Heart right ventricle (tissue), 16 donors: ENCODE measurements at places on chromosomes 4 and X. TPM values are rescaled to one million over a fixed set of nuclear protein-coding genes. Genes with fewer than 3 reads are reported as not detected.

CT83 gene
- not detected for total RNA-seq

DNA sequence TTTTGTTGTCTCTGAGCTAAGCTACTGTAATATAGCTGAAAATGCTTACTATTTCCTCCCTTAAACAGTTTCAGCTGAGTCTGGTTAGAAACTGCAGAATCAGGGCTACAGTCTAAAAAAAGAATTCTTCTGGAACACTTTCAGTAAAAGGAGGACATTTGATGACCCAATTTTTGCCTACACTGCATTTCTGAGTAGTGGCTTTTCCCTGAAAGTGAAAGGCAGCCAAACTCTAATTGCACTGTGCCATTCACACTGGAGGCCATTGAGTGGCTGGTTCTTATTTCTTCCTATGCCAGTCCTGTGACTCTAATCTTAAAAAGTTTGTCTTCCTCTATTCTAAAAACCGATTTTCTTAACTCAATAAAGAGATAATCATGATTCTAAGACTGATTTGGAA, 526.0 kb downstream of the CFAP47 start:
- no peak for DNase-seq

WFS1 gene
- 68.0 TPM for total RNA-seq

- no peak for DNase-seq
These were observed 75.4 kb downstream of the TMEM131L start for GRCh38 chr4:153541456-153542096.

- DNase-seq, result no peak
These were observed 158.0 kb downstream of the ARHGAP24 start for GRCh38 chr4:85632981-85633380.

DNA sequence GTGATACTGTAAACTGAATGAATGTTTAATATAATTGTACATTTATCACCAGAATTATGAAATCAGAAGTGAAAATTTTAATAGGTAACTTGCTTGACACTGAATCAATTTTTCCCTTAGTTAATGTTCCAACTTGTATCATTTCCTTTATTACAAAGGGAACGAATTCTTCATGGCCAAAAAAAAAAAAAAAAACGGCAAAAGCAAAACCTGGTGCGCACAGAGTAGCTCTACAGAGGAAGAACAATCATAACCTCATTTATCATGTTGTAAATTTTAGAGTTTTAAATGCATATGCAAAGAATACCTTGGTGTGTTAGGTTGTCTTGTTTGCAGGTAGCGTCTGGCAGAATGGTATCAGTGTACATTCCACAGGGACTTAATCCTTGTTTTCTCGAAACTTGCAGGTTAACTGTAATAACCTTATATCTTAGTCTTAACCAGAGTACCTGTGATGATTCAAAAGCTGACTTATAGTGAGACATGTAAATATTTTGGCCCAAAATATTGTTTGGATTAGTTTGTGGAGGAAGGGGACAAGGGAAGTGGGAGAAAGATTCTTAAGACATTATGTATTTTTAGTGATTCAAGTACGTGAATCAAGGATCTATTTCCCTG, 70.0 kb downstream of the NPNT start:
- no peak for DNase-seq

GRCh38 chr4:52051213-52051614, at the start of gene SPATA18:
Gene SPATA18, plus strand, starts transcription at chr4:52051304. Its CDS starts 401 bp downstream, at chr4:52051705.
- peak; percentile 11 for DNase-seq

TLR3 gene
- total RNA-seq, result 4.0 TPM

DNA sequence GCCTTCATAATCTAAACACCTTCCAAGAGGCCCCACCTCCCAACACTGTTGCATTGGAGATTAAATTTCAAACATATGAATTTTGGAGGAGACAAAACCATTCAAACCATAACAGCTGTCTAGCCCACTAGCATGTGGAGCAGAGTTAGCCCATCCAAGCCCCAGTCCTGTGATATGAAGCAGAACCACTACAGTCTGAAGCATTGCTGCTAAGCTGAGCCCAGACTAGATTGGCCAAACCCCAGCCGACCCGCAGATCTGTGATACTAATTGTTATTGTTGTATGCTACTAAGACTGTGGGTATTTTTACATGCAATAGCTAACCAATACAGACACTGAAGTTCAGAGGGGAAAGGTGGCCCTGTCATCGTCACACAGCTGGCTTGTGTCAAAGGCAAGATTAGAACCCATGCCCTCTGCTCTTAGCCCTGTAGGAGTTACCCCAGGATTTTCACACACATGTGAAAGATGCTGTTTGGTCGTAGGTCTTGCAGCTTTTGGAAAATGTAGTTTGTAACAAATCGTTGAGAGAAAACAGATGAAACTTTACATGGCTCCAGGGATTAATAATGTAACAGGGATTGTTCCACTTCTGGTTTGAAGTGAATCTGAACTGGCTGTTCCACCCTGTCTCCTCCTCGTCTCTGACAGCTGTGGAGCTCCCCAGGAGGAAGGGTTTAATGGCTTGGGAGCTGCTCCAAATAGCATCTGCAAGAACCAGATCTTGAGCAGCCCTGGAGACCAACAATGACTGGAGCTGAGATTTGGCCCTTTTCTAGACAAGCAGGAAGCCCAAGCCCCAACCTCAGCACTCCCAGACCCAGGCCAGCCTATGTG, 517.5 kb downstream of the MID1IP1 start:
- DNase-seq, result no peak

- DNase-seq, result no peak
These were observed 15.8 kb downstream of the BRCC3 start for GRCh38 chrX:155086961-155087735.

GRCh38 chr4:146023334-146023967, 84.8 kb upstream of the ZNF827 start:
- no peak for DNase-seq

DNA sequence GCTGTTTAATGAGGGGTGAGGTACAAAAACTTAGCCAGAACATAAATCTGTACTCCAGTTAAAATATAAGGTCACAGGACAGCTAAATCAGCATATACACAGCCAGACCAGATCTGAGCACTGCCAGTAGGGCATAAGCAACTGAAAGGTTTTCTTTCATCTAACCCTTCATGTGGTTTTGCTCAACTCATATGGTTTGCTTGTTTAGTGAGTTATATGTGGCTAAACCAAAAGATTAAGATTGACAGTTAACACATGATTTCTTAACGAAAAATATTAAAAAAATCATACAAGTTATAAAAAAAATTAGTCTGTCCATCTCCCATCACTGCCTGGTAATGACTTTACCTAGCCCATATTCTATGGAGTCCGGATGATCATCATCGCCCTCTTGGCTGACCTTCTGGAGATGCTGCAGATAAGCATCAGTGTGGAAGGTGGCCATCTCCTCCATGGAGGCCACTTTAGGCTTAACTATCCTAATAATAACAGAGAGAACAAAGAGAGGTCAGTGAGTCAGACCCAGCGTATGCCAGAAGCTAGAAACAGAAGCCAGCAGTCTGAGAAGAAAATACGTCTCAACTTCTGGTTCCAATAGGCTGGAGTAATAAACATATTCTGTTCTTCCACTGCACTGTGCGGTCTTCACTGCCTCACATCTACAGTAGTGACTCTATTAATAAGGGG, 4.1 kb downstream of the HDAC8 start:
- no peak for DNase-seq

FAM114A1 gene
- 18.0 TPM for total RNA-seq

DGAT2L6 gene
- total RNA-seq, result not detected

SUPT20HL2 gene
- total RNA-seq, result not detected

DNA sequence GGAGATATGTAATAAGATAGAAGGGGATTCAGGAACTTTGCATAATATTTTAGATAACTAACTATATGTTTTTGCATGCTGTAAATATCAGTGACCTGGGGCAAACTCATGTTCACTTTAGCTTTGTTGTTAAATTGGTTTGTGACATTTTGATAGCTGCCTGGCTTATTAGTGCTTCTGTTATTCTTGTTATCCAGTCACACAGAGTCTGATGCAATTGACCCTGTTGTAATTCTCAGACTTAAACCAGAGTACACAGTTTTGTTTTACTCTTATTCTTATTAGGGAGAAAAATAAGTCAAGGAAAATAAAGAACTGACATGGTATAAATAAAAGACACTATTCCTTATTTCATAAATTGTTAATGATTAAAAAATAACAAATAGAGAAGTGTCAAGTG, 516.7 kb upstream of the SLIT2 start:
- DNase-seq, result no peak

HOPX gene
- total RNA-seq, result 3.1 TPM

TMPRSS11F gene
- not detected for total RNA-seq

NEIL3 gene
- total RNA-seq, result not detected

- no peak for DNase-seq
These were observed 3.6 kb upstream of the TDO2 start for GRCh38 chr4:155899891-155900290.

SMIM31 gene
- total RNA-seq, result not detected

GRCh38 chrX:49176421-49177326, 5.0 kb downstream of the PLP2 start:
- DNase-seq, result no peak

PPP2R2C gene
- total RNA-seq, result 6.0 TPM

BEX3 gene
- 140 TPM for total RNA-seq

GRCh38 chrX:134806707-134807038, 148.4 kb upstream of the PLAC1 start:
- DNase-seq, result no peak

DNA sequence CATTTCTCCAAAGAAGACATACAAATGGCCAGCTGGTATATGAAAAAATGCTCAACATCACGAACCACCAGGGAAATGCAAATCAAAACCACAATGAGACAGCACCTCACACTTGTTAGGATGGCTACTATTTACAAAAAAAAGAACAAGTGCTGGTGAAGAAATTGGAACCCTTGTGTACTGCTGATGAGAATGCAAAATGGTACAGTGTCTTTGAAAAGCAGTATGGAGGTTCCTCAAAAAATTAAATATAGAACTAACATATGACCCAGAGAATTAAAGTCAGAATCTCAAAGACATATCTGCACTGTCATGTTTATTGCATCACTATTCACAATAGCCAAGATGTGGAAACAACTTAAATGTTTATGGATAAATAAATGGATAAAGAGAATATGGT, 20.9 kb downstream of the PAGE4 start:
- DNase-seq, result no peak

DNA sequence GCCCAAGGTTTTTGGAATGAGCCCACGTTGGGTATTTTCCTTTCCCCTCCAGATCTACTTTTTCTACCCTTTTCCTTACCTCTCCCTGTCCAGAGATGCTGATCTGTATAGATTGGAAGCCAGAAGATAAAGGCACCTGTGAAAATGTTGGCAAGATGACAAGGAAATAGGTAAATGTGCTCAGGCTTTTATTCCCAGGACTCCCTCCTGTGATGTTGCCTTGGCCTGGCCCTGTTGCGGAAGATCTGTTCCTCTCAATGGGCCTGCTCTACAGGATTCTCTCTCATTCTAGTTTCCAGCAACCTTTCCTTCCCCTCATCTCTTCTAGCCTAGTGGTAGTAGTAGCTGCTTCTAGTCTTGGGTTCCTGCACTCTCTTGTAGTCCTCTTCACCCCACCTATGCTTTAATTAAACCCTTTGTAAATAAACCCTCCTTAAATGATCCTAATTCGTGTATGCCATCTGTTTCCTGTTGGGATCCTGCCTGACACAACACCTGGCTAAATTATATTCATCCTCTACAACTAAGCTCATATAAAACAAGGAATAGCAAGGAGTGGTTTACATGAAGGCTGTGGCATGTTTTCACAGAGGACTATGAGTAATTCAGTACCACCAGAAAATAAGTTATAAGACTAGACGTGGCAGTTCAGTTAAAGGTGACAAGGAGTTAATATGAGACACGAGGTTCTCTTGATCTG, 95.7 kb upstream of the MAOA start:
- DNase-seq, result no peak

DACH2 gene
- total RNA-seq, result not detected

GPR143 gene
- not detected for total RNA-seq

- peak; percentile 43 for DNase-seq
These were observed 1.5 kb downstream of the KLF8 start for GRCh38 chrX:56233682-56234081.

- DNase-seq, result no peak
These were observed 1.9 kb upstream of the MAGEB3 start for GRCh38 chrX:30228526-30228925.

DNA sequence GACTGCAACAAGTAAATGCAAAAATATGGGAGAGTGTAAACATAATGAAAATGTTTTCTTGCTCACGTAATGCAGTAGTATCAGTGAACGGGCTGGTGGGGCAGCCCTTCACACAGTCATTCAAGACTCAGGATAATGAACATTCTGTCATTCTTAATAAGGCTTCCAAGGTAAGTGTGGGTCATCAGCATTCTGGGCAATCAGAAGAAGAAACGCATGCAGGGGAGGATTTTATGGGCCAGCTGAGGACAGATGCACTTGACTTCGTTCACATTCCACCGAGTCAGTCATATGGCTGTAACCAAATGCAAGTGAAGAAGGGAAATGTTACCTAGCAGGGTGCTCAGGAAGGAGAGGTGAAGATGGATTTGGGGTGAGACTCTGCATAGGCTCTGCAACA, 68.0 kb upstream of the MAP9 start:
- no peak for DNase-seq

- no peak for DNase-seq
These were observed 7.2 kb downstream of the SLC25A6 start for GRCh38 chrX:1384658-1385252.

DNA sequence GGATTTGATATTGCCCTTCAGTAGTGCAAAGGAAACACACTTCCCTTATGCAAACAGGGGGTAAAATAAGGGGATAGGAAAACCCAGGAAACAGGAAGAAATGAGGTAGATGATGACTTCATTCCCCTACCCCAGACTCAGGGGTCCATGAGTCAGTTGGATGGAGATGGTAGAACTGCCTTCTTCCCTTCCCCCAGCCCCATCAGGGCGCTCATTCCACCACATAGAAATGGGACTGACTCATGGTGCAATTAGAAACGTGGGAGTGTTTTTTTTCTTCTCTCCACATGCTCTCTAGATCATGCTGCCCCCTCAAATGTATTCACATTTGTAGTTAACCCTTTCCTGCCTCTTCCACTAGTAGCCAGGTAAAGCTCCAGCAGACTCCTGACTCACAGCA, 23.1 kb upstream of the ARMCX2 start:
- no peak for DNase-seq

GRCh38 chr4:109675181-109675580, 28.1 kb downstream of the CASP6 start:
- DNase-seq, result no peak

DNA sequence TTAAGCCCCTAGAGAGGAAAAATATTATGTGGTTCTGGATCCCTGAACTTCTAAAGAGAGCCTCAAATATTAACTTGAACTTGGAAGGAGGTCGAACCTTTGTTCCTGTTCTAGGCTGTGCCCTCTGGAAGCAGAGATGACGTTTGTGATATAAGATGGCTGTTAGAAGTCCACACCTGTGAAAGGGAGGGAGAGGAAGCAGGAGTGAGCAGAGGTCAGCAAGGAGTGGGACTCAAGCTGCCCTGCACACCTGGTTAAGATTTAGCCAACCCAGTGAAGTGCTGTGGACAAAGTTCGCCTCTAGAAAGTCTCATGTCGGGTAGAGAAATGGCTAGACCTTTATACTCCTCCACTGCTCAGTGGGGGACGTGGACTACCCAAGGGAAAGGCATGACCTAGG, 566.2 kb downstream of the MID1IP1 start:
- DNase-seq, result no peak

CLIC2 gene
- 24.2 TPM for total RNA-seq

SORCS2 gene
- total RNA-seq, result 1.7 TPM

MAP7D2 gene
- 0.81 TPM for total RNA-seq
